ENCODE measurements at places on chromosomes 5 and 9. TPM values are rescaled to one million over a fixed set of nuclear protein-coding genes. Genes with fewer than 3 reads are reported as not detected.

The ASPN gene
- total RNA-seq = 7.5 TPM

The SLC25A48 gene
- total RNA-seq = 75.1 TPM

The GABRA1 gene
- not detected for total RNA-seq

The PHAX gene
- total RNA-seq = 23.2 TPM

The CXXC5 gene
- total RNA-seq = 62.8 TPM

The ST8SIA4 gene
- total RNA-seq = 3.3 TPM

The CRB2 gene
- total RNA-seq = not detected

The KIF12 gene
- total RNA-seq = not detected

The CER1 gene
- not detected for total RNA-seq

The TMEM171 gene
- total RNA-seq = 0.90 TPM

The PCDHGA2 gene
- 12.6 TPM for total RNA-seq

The SMIM33 gene
- total RNA-seq = not detected

The CLINT1 gene
- 84.6 TPM for total RNA-seq

The COL23A1 gene
- 20.4 TPM for total RNA-seq

The RNF183 gene
- not detected for total RNA-seq

The LPAR1 gene
- 187 TPM for total RNA-seq

The PFDN1 gene
- 101 TPM for total RNA-seq
